Skeletal muscle cell (primary cell): ENCODE measurements at places on chromosomes 11 and 22.

DNA sequence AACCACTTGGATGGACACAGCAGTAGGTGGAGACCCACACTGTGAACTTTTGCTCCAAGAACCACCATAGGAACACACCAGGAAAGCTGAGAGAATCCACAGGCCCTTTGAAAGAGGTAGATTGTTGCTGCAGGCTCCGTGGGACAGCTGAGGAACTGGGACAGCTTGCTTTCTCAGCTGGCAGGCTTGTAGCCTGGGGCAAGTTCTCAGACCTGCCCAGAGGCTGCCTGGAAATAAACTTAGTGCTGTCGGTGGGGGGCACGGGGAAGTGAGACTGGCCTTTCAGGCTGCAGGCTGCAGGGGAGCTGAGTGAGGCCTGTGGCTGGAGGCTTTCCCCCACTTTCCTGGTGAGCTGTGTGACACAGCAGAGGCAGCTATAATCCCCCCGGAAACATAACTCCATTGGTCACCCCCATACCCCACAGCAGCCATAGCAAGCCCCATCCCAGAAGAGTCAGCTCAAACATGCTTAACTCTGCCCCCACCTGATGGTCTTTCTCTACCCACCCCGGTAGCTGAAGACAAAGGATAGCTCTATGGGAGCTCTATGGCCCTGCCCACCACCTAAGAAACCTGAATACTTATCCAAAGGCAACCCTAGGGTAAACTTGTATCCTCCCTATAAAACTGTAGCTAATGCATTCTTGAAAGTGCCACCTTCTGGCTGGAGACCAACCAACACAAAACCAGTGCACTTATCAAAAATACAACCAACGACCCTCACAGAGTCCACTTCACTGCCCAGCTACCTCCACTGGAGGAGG, 21.4 kb upstream of the ACRV1 start:
- DNase-seq: no peak

GRCh38 chr11:62125881-62126280, 2.1 kb downstream of the INCENP start:
- no peak for DNase-seq

DNA sequence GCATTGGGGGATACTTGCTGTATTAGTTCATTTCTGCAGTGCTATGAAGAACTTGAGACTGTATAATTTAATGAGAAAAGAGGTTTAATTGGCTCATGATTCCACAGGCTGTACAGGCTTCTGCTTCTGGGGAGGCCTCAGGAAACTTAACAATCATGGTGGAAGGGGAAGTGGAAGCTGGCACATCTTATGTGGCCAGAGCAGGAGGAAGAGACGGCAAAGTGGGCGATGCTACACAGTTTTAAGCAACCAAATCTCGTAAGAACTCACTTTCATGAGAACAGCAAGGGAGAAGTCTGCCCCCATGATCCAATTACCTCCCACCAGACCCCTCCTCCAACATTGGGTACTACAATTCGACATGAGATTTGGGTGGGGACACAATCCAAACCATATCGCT, 55.1 kb downstream of the TMPRSS5 start:
- DNase-seq: no peak

DNA sequence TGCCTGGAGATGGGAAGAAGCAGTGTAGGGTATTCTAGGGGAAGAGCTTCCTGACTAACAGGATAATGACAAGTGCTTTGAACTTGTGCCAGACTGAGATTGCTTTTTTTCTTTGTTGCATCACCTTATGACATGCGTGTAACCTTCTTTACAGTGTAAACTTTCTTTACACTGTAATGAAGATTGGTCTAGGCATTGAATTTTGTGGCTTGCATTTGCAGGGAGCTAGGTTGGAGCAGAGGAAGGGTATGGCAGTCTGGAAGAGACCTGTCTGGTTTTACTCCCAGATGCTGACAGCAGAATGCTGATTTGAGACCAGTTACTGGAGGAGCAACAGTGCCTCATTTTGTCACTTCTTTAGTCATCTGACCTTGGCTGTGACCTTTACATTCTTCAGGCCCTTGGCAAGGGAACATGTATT, 5.6 kb downstream of the DDB2 start:
- peak; percentile 53 for DNase-seq

GRCh38 chr11:16194566-16194965, 161.8 kb downstream of the SOX6 start:
- no peak for DNase-seq

DNA sequence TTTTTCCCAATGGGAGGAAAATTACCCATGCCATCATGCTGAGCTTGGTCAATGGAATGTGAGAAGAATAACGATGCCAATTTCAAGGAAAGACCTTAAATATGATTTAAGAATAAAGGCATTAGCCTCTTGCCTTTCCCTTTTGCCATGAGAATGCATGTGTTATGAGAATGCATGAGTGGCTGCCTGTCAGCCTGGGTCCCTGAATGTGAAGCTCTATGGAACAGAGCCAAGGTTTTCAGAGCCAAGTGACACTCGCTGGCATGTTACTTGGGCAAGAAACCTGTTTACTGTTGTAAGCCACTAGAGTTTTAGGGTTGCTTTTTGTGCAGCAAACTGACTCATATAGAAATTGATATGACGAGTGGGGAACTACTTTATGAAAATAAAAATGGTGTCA, 75.7 kb downstream of the JRKL start:
- DNase-seq: no peak
